Germinal center (tissue), 1 donor: ENCODE measurements at places on chromosomes 3 and 15.

- peak; percentile 19 for DNase-seq
These were observed 25.4 kb upstream of the SLC25A26 start for GRCh38 chr3:66195347-66195783.

- no peak for DNase-seq
These were observed 861.7 kb upstream of the NR2F2 start for GRCh38 chr15:95468820-95469219.

DNA sequence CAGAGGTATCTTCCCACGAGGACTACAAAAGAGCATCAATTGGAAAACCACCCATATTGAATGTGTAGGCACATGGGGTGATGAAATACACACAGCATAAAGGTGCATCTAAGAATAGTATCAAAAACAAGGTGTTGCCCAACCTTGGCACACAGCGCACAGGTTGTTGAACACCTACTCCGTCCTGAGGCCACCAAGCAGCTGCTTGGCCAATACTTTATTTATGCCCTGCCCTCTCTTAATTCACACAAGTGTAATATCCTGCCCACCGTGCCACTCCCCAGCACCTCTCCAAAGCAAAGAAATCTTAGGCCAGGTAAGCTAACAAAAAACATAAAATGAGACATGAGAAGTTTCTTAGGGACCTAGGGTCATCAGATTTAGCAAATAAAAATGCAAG is 31.2 kb downstream of the WWTR1 start:
- no peak for DNase-seq

DNA sequence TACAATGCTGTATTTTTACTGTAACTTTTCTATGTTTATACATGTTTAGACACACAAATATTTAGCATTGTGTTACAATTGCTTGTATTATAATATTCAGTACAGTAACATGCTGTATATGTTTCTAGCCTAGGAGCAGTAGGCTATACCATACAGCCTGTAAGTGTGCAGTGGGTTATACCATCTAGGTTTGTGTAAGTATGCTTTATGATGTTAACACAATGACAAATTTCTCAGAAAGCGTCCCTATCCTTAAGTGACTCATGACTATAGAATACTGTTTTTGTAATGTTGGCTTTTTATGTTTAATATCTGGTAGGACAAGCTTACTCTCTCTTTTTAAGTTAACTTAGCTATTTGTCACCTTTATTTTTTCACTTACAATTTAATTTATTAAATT is 127.5 kb upstream of the THRB start:
- no peak for DNase-seq

GRCh38 chr3:42116466-42116865 is 25.3 kb downstream of the TRAK1 start:
- no peak for DNase-seq

- no peak for DNase-seq
These were observed 170.6 kb downstream of the TJP1 start for GRCh38 chr15:29651476-29652233.

GRCh38 chr15:101675796-101676582 is 23.8 kb upstream of the TM2D3 start:
- DNase-seq, result peak; percentile 66

DNA sequence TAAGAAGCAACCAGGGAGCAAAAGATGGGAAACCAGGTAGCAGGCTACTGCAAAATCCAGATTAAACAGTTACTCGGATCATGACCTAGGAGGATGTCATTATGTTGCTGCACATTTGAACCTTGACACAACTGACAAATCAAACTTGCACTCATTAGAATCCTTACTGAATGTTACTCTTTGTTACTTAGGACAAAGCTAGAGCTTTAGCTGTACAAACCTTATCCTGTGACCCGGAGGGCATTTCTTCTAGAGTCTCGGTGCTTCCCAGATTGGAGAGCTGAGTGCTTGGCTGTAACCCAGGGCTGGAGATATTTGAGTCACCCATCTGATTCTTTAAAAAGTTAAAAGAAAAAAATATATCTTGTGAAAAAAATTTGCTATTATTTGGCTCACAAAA is 43.4 kb downstream of the DCP1A start:
- no peak for DNase-seq

DNA sequence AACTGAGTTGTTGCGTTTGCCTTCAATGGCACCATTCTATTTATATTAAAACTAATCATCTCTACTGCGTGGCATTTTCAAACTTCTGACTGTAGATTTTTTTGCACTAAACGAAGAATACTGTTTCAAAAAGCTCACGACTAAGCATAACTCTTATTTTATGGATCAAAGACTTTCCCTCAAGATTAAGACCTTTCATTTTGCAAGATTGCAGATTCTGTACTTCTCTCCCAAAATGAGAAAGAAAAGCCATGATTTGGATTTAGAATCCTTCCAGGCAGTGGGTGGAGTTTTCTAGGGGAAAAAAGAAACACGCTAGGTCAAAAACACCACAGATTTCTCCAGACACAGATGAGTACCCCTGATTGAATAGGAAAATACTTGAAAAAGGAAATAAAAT is 617.2 kb upstream of the NR2F2 start:
- DNase-seq, result no peak

DNA sequence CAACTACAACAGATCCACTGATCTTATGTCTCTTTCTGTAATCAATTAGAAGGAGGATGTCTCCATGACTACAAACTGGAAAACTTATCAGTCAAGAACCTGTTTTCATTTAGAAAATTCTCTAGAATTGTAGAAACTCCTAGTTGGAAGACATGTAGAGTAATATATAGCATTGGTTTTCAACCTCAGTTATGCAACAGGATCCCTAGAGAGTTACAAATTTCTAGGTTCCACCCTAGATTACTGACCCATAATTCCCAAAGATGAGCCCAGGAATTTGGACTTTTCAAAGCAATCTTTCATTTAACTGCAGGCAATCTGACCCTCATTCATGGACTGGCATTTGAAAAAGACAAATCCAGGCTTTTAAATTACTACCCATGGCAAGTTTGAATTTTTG is 116.9 kb upstream of the RAP2B start:
- no peak for DNase-seq

GRCh38 chr3:19945534-19945933 is 1.4 kb upstream of the RAB5A start:
- no peak for DNase-seq

DNA sequence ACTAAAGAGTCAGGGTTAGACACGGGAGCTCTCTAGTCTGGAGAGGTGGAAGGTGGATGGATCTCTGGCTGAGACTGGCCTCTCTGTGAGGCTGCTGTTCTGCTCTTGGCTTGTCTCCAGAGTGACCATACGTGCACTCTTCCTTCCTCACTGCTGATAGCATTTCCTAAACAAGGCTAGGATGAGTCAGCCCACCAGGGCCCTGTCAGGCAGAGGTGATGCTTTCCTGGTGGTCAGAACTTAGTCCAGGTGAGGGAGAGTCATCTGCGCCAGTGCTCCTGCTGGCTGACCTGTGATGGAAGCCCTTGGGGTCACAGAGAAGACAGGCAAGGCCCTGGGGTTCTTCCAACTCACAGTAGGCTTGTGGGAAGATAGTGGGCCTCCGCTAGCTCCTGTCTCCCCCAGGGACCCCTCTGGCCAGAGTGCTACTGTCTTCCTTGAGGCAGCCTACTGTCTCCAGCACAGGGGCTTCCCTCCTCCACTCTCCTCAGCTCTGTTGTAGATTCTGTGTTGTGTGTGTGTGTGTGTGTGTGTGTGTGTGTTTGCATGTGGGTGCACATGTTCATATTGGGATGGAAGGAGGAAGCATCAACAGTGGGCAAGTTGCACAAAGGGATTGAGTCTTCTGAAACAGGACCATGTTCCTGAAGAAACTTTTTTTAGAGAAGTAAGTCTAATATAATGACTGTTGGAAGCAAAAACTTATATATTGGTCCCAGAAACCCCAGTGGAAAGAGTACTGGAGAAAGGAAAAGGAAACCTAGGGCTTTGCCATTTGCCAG is 16.5 kb downstream of the ALPK3 start:
- DNase-seq, result no peak

DNA sequence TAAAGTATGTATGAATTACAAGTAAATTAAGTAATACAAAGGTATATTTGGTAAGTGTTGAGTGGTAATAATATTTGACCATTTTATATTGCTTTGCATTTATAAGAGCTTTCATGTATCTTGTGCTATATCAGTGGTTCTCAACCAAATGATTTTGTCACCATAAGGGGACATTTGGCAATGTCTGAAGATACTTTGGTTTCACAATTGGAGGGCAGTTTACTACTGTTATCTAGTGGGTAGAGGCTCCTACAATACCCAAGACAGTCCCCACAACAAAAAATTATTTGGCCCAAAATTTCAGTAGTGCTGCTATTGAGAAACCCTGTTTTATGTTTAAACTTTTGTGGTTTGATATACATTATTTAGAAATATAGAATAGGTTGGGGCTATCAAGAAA is 14.6 kb downstream of the TRPC1 start:
- DNase-seq, result no peak
